ENCODE measurements at places on chromosomes 16 and 17.

DNA sequence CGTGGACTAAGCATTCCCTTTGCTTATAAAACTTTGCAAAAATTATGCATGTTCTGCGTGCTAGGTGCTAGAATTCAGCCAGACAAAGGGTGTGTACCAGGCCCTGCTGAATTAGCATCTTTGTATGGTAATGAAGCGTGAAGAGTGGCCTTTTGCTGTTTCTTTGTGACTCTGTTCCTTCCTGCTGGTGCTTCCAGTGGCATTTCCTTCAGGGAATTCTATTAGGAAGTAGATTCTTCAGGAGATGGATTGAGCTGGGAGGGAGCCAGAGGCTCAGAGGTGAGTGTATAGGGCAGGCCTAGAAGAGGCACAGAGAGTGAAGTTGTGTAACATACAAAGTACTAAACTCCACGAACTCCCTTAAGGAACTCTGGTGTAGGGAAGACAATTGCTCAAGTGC is 73.9 kb upstream of the ASIC2 start:
- H3K27ac ChIP-seq: no peak overlapping the region
- no peak overlapping the region for H3K4me3 ChIP-seq
- no peaks in the 10 kb centered on the region for H3K36me3 ChIP-seq
- no peaks in the 10 kb centered on the region for H3K4me1 ChIP-seq
- H3K27me3 ChIP-seq: no peaks in the 10 kb centered on the region
- DNase-seq: no peak

DNA sequence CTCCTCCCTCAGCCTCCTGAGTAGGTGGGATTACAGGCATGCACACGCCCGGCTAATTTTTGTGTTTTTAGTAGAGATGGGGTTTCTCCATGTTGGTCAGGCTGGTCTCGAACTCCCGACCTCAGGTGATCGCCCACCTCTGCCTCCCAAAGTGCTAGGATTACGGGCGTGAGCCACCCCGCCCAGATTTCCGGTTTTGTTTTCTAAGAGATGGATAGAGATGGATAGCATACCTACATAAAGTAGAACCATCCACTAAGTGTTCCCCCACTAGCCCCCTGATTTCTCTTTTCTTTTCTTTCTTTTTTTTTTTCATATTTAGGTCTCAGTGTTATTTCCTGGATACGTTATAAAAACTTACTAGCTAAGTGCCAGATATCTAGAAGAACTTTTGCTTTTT is 2.0 kb downstream of the WSB1 start:
- peak overlapping the region; percentile 69 for H3K4me3 ChIP-seq
- no peaks in the 10 kb centered on the region for H3K36me3 ChIP-seq
- H3K27ac ChIP-seq: peak overlapping the region; percentile 98
- DNase-seq: no peak

- H3K36me3 ChIP-seq: no peaks in the 10 kb centered on the region
- H3K4me3 ChIP-seq: no peak overlapping the region
- H3K27me3 ChIP-seq: no peaks in the 10 kb centered on the region
- no peak for DNase-seq
- no peaks in the 10 kb centered on the region for H3K4me1 ChIP-seq
Observed at GRCh38 chr16:15494236-15494635, 59.8 kb downstream of the BMERB1 start.

- peaks cover 16% of the 10 kb centered on the region for H3K36me3 ChIP-seq
- H3K27me3 ChIP-seq: no peaks in the 10 kb centered on the region
- H3K27ac ChIP-seq: peak overlapping the region; percentile 85
- H3K4me3 ChIP-seq: no peak overlapping the region
Observed at GRCh38 chr16:11016993-11017392, 72.6 kb downstream of the CLEC16A start.
